ENCODE measurements at places on chromosomes 3 and 15. TPM values are rescaled to one million over a fixed set of nuclear protein-coding genes. Genes with fewer than 3 reads are reported as not detected.

- DNase-seq = no peak
Measured at GRCh38 chr3:44557074-44557473, 2.1 kb downstream of the ZKSCAN7 start.

- DNase-seq = no peak
Measured at GRCh38 chr3:20123131-20123652, 62.8 kb downstream of the SGO1 start.

GP9 gene
- total RNA-seq = not detected

TRIM71 gene
- total RNA-seq = 0.28 TPM

SLC9C1 gene
- total RNA-seq = 0.66 TPM

Data from pancreas (tissue), 10 donors.